ENCODE measurements at places on chromosomes 13 and 19.

- DNase-seq, result no peak
Observed at GRCh38 chr13:107434347-107434746, 781.0 kb downstream of the LIG4 start.

GRCh38 chr13:49303533-49304252 is 56.0 kb downstream of the CDADC1 start:
- DNase-seq, result no peak

GRCh38 chr19:47661611-47662010 is 51.6 kb upstream of the EHD2 start:
- peak; percentile 71 for DNase-seq

- peak; percentile 76 for DNase-seq
Observed at GRCh38 chr19:18282021-18282787, 782 bp upstream of the JUND start.

DNA sequence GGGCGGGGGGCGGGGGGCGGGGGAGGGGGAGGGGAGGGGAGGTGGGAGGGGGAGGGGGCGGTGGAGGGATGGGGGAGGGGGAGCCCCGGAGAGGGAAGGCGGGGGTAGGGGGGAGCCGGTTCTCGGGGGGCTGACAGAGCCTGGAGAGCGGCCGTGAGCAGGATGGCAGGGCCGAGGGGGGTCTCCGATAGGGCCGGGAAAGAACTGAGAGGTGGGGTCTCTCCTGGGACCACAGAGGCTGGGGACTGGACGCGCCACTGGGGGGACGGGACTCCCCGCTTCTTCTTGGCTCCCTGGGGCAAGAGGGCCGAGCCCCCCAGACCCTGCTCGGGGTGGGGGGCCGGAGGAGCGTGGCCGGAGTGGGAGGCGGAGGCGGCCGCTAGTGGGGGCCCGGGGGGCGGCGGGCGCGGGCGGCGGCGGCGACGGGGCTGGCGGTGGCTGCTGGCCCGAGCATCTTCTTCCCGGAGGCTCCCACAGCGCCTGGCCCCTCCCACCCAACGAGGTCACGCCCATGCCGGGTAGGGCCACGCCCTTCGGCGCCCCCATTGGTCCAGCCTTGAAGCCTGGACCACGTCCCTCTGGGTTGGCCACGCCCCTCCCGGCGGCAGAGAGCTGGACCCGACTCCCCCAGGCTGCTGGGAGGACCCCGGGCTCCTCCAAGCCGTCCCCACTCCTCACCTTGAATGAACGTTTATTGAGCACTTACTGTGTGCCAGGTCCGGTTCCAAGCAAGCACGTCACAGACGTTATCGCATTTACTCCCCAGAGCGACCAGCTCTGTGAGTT is at the start of gene NOVA2:
NOVA2 (minus strand) TSS at position 313 of the 786 bp plus-strand sequence. CDS start 514 bp downstream, outside the sequence.
- peak; percentile 51 for DNase-seq

GRCh38 chr13:20995245-20995838 is 66.0 kb downstream of the LATS2 start:
- DNase-seq, result no peak

DNA sequence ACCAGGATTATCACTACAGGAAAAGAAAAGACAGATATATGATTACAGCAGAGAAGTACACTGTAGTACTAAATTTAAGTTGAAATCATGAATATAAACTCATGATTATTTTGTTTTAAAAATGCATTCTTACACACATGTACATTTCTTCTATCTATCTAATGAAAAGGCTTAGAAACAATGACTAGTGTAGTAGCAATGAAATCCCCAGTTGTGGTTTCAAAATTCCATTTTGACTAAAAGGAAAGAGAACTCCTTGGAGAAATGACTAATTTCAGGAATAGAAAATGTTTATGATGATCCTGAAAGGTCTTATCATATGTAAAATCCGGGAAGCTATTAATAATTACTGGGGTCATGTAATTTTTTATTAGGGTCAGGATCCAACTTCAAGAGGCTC is 195.0 kb upstream of the STARD13 start:
- peak; percentile 41 for DNase-seq

DNA sequence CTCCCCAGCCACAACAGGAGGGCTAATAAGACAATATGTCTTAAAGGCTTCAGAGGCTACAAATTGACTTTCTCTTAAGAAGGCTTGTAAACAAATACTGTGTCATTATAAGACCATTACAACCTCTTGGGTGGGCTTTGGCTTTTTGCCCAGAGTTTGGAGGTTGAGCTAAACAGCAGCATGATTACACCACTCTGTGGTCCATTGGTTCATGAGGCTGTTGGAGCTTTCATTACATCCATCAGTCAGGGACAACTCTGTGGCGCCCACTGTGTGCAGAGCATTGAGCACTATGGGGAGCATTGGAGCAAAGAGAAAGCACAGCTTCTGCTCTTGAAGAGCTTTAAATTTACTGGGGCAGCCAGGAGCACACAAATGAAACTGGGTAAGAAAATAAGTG is 75.9 kb downstream of the TNFSF11 start:
- peak; percentile 15 for DNase-seq

- DNase-seq, result no peak
Observed at GRCh38 chr19:2243274-2244124, 5.6 kb upstream of the AMH start.

DNA sequence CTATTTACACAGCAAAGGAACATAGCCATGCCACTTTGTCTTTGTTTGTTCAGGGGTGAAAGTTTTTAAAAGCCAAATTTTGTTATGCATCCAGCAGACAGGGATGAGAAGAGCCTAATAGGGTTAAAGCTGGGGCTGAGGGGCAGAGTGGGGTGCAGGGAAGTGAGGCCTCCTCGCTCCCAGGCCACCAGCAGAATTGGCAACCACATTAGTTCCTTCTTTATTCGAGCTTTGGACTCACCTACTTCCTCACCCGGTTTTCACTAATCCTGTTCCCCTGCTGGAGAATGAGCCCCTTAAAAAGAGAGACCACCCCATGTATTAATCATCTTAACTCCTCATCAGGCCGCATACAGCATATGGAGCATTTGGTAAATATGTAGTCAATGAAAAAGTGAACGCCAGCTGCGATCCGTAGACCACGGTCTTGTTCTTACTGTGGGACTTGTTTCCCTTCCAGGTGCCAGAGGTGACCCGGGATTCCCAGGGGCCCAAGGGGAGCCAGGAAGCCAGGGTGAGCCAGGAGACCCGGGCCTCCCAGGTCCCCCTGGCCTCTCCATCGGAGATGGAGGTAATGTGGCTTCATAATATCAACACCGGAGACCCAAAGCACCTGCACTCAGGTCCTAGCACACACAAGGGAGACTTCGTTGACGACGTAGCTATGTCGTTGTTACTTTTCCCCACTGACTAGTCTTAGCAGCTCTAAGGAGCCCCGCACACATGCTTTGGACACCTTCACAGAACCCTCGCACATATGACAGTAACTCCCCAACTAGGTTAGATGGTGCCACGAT is 112.1 kb downstream of the RAB20 start:
- DNase-seq, result no peak

DNA sequence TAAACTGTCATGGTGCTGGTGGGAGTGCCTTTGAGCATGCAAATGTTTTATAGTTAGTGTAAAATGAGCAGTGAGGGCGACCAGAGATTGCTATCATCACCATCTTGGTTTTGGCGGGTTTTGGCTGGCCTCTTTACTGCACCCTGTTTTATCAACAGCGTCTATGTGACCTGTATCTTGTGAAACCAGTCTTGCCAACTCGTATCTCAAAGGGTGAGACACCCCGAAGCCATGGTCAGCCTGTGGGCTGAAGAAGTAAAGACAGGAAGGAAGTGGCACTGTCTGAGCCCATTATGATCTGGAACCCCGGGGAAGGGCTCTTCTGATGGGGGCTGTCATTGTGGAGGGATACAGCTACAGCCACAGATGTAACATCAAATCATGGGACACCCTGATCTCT is 81.5 kb upstream of the FAM216B start:
- DNase-seq, result no peak

GRCh38 chr19:13761423-13761822 is 2.9 kb upstream of the MRI1 start:
- no peak for DNase-seq

GRCh38 chr19:17527326-17527725 is 15.9 kb downstream of the PGLS start:
- DNase-seq, result no peak

- DNase-seq, result peak; percentile 72
Observed at GRCh38 chr13:23384111-23384510, 49.4 kb downstream of the SACS start.

DNA sequence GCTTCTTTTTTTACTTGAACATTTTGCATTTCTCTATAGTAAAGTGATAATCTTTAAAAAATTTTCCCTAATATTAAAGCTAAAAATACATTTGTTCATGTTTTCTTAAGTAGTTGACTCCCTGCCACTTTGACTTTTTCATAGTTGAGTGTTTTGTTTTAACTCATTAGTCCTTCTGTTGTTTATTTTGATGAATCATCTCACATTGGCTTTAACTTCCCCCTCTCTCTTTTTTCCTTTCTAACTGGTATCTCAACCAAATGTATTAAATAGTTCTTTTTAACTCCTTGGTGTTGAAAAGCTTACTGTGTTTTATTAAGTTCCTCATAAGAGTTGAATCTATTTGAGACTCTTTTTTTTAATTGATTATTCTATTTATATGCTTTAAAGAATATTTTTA is 2.8 kb downstream of the TNFSF13B start:
- DNase-seq, result peak; percentile 43

DNA sequence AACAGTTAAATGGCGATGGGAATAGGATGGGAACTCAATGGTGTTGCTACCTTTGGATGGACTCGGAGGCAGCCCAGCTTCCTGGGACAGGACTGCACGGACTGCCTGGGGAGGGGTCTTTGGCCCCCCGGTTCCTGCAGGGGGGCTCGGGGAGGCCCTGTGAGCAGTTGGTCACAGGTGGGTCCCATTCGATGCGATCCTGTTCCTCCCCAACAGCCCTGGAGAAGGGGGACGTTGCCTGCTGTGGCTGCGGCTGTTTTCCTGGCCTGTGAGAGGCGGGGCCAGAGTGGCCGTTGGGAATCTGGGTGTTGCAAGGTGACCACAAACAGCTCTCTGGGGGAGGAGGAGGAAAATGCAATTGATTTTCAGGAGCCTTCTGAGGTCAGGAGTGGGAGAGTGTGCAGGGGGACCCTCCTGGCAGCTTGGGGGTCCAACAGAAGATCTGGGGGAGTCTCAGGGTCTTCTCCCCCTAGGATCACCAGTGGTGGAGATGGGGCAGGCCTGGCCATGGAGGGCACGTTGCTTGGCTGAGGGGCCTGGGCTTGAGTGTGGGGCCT is 1.9 kb upstream of the PLPPR3 start:
- no peak for DNase-seq

DNA sequence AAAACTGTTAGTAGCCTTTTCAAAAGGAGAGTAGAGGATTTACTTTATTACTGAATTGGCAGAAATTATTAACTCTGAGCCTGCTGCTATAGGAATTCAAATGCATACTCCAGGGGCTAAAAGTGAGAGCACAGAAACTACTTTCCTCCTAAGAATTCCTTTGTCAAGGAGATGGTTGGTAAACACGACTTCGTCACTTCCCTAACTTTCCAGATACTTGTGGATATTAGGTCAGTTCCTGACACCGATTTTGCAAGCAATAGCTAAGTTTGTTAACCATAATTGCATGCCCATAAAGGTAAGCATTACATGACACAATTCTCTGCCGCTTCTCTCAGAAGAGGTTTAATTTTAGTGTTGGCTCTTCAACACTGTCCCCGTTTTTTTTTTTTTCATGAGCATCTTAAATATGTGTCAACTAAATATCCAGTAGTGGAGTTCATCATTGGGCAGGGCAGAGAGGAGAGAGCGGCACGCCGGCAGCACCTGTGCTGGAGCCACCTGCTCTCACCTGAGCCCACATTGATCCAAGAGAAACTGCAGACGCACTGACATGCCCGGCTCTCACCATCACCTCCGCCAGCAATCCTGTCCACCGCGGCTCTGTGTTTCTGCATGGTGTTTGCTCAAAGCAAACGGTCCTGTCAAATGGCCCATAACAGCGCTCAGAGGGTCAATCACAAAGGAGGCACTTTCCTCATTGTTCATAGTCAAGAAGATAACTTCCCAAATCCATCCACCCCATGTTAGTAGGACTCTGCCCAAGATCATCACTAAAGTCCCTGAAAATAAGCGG is 2.6 kb downstream of the MED26 start:
- DNase-seq, result no peak

GRCh38 chr19:47644743-47645482 is 36.0 kb downstream of the BICRA start:
- DNase-seq, result no peak

- DNase-seq, result no peak
Observed at GRCh38 chr13:113663934-113664333, 3.1 kb upstream of the GRK1 start.

DNA sequence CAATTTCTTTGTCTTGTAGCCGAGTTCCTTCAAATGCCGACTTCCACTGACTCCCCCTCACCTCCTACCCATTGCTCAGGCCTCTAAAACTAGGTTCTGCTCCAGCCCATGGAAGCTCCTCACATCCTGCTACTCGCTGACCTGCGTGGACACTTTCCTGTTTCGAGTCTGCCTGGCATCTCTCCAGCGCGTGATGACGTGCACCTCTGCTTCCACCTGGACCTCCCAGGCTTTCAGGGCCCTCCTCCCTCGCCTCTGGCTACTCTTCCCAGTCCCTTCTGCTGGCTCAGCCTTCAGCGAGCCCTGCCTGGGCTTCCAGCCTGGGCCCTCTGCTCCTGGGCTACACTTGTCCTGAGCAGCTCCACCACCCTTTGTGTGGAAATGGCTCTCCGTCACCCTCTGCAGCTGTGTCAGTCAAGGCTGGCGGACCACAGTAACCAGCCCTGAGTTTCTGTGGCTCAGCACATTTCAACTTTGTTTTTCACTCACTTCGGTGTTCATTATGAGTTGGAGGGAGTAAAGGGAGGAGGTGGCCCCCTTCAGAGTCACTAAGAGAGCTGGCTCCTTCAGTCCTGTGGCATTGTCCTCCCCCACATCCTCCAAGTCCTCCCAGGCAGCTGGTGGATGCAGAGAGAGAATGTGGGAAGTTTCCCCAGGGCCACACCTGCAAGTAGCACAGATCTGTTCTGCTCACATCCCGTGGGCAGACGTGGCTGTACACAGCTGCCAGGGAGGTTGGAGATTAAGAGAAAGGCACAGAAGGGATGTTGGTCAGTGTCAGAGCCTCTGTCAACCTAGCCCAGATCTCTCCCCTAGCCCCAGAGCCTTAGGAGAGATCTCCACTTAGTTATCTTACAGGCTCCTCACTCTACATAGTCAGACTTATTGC is 49.4 kb downstream of the SERP2 start:
- no peak for DNase-seq

DNA sequence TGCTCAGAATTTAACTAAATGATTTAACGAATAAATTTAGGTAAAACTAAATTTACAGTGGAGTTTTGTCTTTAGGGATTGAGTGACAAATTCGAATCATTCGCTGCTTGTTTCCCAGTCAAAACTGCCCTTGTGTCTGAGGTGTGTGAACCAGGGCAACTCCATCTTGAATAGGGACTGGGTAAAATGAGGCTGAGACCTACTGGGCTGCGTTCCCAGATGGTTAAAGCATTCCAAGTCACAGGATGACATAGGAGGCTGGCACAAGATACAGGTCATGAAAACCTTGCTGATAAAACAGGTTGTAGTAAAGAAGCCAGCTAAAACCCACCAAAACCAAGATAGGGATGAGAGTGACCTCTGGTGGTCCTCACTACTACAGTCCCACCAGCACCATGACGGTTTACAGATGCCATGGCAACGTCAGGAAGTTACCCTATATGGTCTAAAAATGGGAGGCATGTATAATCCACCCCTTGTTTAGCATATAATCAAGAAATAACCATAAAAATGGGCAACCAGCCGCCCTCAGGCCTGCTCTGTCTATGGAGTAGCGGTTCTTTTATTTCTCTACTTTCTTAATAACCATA is 10.2 kb upstream of the ANKRD10 start:
- peak; percentile 15 for DNase-seq
